ENCODE measurements at places on chromosomes 5 and 9.
A peak's percentile ranks its signal among the peaks of the same experiment; 100 is the strongest.

DNA sequence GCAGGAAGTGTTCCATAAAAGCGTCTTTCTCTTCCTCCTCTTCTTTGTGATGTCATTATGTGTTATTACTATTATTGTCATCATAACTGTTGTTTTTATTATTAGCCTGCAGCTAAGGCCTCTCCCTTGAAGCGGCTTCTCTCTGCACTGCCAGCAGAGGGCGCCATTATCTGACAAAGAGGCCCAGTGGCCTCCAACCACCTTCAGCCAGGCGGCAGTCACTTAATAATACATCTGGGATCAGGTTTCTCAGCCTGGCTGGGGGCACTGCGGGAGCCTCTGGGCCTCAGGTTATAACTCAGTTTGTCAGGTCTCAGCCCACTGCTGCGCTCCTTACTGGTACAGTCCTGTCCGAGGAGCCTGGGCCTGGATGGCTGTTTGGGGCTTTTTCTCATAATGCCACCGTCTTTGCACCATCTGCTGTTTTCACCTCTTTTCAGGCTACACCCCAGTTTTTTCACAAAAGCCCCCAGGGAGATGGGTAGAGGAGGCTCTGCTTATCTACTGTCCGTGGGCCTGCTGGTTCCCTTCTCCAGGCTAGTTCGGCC lies 281.9 kb downstream of the NSG2 start:
- peak; percentile 42 for DNase-seq

GRCh38 chr5:173812811-173813550 lies 75.2 kb upstream of the CPEB4 start:
- DNase-seq, result no peak

DNA sequence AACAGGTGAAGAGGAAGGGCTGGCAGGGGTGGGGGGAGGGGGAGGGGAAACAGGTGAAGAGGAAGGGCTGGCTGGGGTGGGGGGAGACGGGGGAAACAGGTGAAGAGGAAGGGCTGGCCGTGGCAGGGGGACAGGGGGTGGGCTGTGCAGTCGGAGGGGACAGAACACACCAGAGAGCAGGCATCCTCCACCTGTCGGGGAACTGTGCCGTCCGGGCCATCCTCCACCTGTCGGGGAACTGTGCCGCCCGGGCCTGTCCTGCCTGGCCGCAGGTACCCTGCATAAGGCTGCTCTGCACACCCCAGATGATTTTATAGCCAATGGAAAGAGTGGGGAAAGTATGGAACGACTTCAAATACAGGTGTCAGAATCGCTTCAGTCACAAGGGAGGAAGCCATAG lies 32.5 kb upstream of the PPP1R26 start:
- DNase-seq, result no peak

GRCh38 chr9:6758248-6758497 lies 400 bp downstream of the KDM4C start:
- DNase-seq, result no peak

DNA sequence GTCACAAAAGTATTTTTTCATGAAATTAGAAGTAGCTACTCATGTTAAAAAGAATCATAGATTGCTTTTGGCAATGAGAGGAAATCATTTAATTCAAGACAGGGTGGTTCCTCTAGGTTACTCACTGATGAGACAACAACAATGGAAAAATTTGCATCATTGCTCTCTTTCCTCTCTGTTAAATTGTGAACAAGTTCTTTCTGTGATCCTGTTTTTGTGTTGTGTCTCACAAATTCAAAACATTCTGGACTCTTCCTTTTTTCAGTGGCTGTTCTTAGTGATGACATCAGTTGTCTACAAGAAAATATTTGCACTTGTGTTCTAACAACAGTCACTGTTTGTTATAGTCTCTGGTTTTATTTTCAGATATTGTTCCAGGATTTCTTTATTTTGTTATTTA lies 95.3 kb downstream of the XRCC4 start:
- DNase-seq, result no peak

GRCh38 chr5:40233268-40233667 lies 446.4 kb upstream of the PTGER4 start:
- no peak for DNase-seq

DNA sequence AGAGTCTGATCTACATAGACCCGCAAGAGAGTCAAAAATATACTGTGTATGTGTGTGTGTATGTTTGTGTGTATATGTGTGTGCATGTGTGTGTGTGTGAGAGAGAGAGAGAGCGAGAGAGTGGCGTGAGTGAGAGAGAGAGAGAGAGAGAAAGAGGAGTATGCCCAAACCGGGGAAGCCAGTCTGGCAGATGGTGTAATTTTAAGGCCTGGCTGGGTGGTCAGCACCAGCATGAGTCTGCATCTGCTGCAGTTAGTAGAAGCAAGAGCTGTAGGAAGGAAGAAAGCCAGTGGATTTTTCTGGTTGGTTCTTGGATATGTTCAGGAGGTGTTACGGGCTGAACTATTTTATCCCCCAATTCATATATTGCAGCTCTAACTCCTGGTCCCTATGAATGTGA lies 75.2 kb downstream of the ACTBL2 start:
- DNase-seq, result no peak

DNA sequence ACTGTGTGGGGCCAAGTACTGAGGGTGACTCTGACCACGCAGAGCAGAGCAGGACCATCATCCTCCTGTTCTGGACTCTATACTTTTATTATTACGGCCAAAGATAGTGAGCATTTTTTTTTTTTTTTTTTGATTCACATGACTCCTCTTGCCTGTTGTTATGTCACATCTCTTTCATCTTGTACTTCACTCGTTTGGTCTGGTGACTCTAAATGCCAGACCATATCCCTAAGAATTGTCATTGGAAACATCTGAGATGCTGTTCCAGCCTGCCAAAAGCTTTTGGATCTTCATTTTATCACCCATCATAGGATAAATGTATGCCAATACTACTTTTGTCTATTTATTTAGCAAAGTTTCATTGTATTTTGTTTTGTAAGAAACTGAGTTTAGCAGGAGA lies 168.2 kb upstream of the RAI14 start:
- DNase-seq, result no peak

DNA sequence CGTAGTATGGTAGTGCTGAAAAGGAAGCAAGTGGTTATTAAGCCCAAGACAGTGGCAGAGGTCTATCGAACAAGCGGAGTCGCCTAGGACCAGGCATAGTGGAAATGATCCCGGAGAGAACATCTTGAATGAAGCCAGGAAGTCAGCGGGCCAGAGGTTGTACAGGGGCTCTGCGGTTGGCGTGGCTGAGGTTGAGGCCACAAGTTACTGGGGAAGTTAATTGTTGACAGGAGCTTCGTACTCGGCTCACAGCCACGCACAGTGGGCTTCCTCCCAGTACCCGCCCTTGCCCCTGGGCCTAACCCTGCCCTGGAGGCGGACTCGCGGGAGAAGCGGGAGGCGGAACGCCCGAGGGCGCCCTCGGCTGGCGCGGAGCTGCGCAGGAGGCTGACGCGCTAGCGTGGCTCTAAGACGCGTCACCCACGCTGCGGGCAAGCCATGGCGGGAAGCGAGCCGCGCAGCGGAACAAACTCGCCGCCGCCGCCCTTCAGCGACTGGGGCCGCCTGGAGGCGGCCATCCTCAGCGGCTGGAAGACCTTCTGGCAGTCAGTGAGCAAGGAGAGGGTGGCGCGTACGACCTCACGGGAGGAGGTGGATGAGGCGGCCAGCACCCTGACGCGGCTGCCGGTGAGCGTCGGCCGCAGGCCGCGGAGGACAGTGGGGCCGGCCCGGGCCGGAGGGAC lies at the start of gene FBXO4:
FBXO4 (plus strand) TSS at position 410 of the 683 bp plus-strand sequence; CDS start at position 439, 29 bp downstream.
- peak; percentile 81 for DNase-seq

GRCh38 chr5:54889826-54890225 lies 95.6 kb downstream of the ESM1 start:
- DNase-seq, result no peak
